ENCODE measurements at places on chromosomes 1 and 21. TPM values are rescaled to one million over a fixed set of nuclear protein-coding genes. Genes with fewer than 3 reads are reported as not detected.

The NGF gene
- total RNA-seq: 4.6 TPM

The TTC39A gene
- total RNA-seq: 0.20 TPM

The BEND5 gene
- 3.3 TPM for total RNA-seq

The SPRR5 gene
- not detected for total RNA-seq

The VHLL gene
- total RNA-seq: not detected

The ANGPTL3 gene
- not detected for total RNA-seq

The ELF3 gene
- total RNA-seq: under 0.01 TPM

The DNASE2B gene
- not detected for total RNA-seq

The DHX9 gene
- total RNA-seq: 89.1 TPM

The SLC30A10 gene
- total RNA-seq: 0.63 TPM

The NECTIN4 gene
- not detected for total RNA-seq

DNA sequence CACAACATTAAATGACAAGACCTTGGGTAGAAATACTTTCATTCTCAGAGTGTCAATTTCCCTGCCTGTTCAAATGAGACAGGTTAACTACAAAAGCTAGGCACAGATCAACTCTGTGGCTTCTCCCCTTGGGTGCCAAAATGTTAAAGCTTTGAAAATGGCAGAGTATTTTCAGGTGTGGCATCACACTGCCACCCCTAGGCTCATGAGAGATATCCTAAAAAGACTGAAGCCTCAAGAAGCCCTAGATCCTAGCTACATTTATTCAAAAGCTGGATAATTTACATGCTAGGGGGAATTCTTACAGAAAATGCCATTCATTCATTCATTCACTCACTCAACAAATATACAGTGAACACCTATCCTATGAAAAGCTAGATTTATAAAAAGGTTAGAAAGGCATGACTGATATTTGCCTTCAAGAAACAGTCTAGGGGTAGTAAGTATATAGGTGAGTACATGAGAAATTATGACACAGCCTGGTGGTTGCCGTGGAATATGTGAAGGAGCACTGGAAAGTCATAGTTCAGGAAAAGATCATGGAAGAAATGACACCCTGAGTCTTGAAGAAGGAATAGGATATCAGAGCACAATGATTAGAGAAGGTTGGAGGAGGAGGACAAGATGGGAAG lies 15.9 kb upstream of the RAB4A start:
- no peaks in the 10 kb centered on the region for H3K36me3 ChIP-seq
- no peak overlapping the region for H3K4me3 ChIP-seq
- no peaks in the 10 kb centered on the region for H3K27me3 ChIP-seq

GRCh38 chr1:164660412-164660772 lies 101.4 kb downstream of the PBX1 start:
- no peaks in the 10 kb centered on the region for H3K36me3 ChIP-seq
- DNase-seq: no peak
- no peak overlapping the region for H3K4me3 ChIP-seq
- H3K27ac ChIP-seq: no peak overlapping the region
- H3K4me1 ChIP-seq: no peaks in the 10 kb centered on the region
- H3K27me3 ChIP-seq: no peaks in the 10 kb centered on the region

- H3K4me3 ChIP-seq: no peak overlapping the region
- H3K36me3 ChIP-seq: no peaks in the 10 kb centered on the region
- H3K4me1 ChIP-seq: no peaks in the 10 kb centered on the region
Observed at GRCh38 chr1:26352338-26352679, 1.6 kb downstream of the CRYBG2 start.

DNA sequence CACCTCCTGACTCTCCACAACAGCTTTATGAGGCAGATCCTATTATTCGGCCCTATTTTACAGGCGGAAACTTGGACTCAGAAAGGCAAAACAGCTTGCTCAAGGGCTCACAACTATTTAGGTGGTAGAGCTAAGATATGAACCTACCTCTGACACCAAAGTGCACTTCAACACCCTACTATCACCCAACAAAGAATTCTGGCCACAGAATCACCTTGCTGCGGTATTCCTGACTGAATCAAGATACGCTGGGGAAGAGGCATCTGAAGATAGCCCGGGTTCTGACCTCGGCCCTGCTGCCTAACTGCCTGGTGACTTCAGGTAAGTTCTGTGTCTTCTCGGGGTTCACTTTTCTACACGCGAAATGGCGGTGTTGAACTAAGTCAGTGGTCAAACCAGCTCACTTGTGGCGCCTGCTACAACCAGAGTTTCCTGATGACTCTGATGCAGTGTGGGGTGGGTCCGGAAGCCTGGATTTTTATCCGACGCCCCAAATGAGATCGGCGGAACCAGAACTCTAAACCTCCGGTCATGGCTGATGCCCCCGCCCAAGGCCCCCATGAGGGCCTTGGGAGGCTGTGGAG lies 608 bp downstream of the PEF1 start:
- H3K36me3 ChIP-seq: no peaks in the 10 kb centered on the region
- peak overlapping the region; percentile 80 for H3K4me3 ChIP-seq
- no peaks in the 10 kb centered on the region for H3K27me3 ChIP-seq

GRCh38 chr1:229148743-229149142 lies 122.2 kb upstream of the RAB4A start:
- H3K4me3 ChIP-seq: no peak overlapping the region
- no peaks in the 10 kb centered on the region for H3K36me3 ChIP-seq
- H3K4me1 ChIP-seq: no peaks in the 10 kb centered on the region
- no peak overlapping the region for H3K27ac ChIP-seq
- no peaks in the 10 kb centered on the region for H3K27me3 ChIP-seq
- no peak for DNase-seq

GRCh38 chr1:93302078-93302477 lies 43.6 kb upstream of the DR1 start:
- H3K4me3 ChIP-seq: no peak overlapping the region
- H3K4me1 ChIP-seq: no peaks in the 10 kb centered on the region
- no peak overlapping the region for H3K27ac ChIP-seq
- H3K36me3 ChIP-seq: no peaks in the 10 kb centered on the region
- no peaks in the 10 kb centered on the region for H3K27me3 ChIP-seq
- no peak for DNase-seq

DNA sequence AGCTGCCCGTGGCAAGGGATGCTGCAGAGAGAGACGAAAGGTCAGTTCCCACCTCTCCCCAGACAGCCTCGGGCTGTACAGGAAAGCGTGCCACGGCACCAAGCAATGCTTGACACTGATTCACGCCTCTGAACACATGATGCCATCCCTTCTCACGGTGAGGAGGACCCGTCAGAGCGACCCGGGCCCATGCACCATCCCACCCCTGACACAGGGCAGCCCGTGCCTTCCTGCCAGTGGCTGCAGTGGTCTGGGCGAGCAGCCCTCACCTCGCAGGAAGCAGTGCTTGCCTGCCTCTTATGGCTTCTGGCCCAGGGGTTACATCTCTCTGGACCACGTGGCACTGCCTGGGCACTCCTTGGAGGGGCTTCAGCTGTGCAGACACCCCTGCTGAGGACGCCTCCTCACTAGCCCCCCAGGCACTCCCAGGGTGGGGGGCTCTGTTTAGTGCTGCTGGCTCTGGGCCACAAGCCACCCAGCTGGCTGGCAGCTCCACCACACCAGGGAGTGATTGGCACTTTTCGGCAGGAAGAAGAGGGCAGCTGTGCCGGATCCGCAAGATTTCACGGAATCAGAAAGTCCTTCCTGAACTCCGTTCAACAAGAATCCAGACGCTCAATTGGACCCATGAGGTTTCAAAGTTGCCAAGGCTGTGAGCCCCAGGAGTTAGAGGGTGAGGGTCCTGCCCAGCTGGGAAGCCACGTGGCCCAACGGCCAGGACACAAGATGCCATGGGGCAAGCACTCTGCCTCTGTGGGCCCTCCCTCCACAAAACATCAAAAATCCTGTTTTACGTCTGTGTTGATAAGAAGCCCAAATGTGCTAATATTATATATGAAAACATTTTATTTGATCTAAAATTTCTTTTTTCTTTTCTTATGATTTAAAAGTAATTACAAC lies 34.8 kb upstream of the SLC19A1 start:
- H3K27me3 ChIP-seq: peaks cover 8% of the 10 kb centered on the region
- H3K4me3 ChIP-seq: no peak overlapping the region
- H3K27ac ChIP-seq: no peak overlapping the region
- no peaks in the 10 kb centered on the region for H3K4me1 ChIP-seq
- no peaks in the 10 kb centered on the region for H3K36me3 ChIP-seq

DNA sequence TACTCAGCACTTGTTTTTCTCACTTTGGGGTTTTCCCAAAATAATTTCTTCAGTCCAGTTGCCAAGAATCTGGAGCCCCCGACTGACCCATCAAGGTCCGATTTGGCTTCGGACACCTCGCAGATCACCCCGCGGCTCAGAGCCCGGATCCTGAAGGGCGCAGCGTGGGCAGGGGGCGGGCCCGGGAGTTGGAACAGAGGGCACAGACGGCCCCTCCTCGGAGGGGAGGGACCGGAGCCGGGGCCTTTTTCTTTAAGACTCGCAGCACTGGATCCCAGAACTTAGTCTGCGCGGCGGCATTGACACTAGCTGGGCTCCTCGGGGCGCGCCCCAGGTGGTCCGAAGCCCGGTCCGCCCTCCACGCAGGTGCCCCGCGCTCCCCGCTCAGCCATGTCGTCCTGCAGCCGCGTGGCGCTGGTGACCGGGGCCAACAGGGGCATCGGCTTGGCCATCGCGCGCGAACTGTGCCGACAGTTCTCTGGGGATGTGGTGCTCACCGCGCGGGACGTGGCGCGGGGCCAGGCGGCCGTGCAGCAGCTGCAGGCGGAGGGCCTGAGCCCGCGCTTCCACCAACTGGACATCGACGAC lies at the start of gene CBR3:
Gene CBR3, plus strand, starts transcription at position 277 of the 588 bp plus-strand sequence. Its CDS starts 114 bp downstream, at position 391.
- H3K27ac ChIP-seq: peak within 1 kb of the TSS; percentile 80
- H3K4me1 ChIP-seq: no peaks in the 10 kb centered on the region
- H3K4me3 ChIP-seq: peak within 1 kb of the TSS; percentile 98
- H3K36me3 ChIP-seq: peaks cover 22% of the 10 kb centered on the region
- peak; percentile 64 for DNase-seq

- H3K4me3 ChIP-seq: no peak overlapping the region
- peak overlapping the region; percentile 57 for H3K27ac ChIP-seq
- no peaks in the 10 kb centered on the region for H3K4me1 ChIP-seq
- no peaks in the 10 kb centered on the region for H3K27me3 ChIP-seq
Observed at GRCh38 chr21:16078382-16078781, 348.6 kb downstream of the USP25 start.

DNA sequence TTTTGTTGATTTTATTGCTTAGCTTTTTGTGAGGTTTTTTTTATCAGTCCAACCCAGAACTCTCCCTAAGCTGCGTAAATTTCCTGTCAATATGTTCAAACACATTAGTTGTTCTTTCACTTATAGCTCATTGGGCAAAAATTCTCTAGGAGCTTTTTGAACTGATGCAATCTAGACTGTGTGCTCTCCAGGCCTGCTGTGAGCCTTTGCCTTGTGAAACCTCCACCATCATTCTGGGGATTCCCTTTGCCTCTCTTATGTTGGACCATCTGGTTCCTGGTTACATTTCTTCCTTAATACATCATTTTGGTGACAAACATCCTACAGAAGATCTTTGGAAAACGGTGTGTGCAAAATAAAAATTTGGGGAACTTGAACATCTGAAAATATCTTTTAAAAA lies 247.2 kb downstream of the LRRC7 start:
- H3K36me3 ChIP-seq: no peaks in the 10 kb centered on the region
- H3K27me3 ChIP-seq: no peaks in the 10 kb centered on the region
- no peaks in the 10 kb centered on the region for H3K4me1 ChIP-seq
- H3K4me3 ChIP-seq: no peak overlapping the region

DNA sequence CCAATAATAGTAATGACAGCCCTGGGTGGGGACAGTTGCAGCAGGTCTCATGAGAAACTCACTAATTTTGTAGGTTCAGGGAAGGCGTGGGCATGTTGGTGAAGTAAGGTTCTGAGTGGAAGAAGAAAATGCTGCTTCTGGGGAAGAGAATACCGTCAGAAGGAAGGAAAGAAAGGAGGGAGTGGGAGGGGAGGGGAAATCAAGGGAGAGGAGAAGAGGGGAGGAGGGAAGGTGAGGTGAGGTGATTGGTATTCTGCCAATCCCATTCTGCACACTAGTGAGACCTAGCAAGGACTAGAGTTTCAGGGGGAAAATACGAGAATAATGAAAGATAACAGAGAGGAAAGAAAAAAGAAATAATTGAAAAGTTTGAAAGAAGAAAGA lies 32.4 kb upstream of the MGST3 start:
- no peak for DNase-seq
- H3K36me3 ChIP-seq: no peaks in the 10 kb centered on the region
- H3K27ac ChIP-seq: peak overlapping the region; percentile 88
- no peaks in the 10 kb centered on the region for H3K4me1 ChIP-seq
- H3K27me3 ChIP-seq: no peaks in the 10 kb centered on the region
- H3K4me3 ChIP-seq: peak overlapping the region; percentile 47

- H3K27me3 ChIP-seq: no peaks in the 10 kb centered on the region
- no peak for DNase-seq
- H3K4me3 ChIP-seq: peak overlapping the region; percentile 36
Observed at GRCh38 chr1:156675210-156676113, 1.7 kb downstream of the NES start.

DNA sequence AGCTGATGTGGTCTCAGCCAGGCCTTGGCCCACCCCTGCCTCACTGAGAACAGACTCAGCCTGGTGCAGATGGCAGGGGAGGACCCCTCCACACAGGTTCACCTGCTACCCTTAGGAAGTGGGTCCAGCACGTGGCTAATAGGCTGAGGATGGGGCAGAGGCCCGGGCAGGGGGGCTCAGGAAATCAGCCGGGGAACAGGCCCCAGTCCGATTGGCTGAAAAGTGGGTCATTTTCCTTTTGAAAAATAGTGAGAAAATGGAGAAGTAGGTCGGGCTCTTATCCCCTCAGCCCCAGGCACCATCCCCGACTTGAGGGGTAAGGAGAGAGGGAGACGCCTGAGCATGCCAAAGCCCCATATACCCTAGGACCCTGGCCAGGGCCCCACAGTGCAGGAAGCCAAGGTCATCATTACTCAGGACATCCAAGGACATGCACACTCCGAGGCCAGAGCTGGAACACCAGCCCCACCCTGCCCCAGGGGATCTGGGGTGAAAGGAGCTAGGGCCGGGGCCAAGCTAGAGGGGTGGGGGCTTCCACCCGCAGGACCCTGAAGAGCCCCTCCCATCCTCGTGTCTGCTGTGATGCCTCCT lies 11.0 kb downstream of the DLGAP3 start:
- H3K4me1 ChIP-seq: no peaks in the 10 kb centered on the region
- no peak for DNase-seq
- no peak overlapping the region for H3K4me3 ChIP-seq
- H3K27me3 ChIP-seq: no peaks in the 10 kb centered on the region
- H3K36me3 ChIP-seq: no peaks in the 10 kb centered on the region
- no peak overlapping the region for H3K27ac ChIP-seq

DNA sequence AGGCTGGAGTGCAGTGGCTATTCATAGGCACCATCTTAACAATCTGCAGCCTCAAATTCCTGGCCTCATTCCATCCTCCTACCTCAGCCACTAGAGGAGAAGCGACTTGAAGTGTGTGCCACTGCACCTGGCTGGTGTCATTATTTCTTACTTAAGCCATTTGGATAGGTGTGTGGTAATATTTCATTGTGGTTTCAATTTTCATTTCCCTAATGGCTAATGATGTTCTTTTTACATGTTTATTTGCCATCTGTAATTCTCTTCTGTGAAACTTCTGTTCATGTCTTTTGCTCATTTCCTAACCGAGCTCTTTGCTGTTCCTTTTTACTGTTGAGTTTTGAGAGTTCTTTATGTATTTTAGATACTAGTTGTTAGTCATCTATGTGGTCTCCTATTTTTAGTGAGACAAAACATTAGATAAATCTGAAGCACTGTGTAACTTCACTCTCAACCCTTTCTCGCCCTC lies 66.8 kb downstream of the SLC27A3 start:
- no peak overlapping the region for H3K27ac ChIP-seq
- H3K27me3 ChIP-seq: no peaks in the 10 kb centered on the region
- no peak for DNase-seq
- peaks cover 6% of the 10 kb centered on the region for H3K36me3 ChIP-seq
- no peaks in the 10 kb centered on the region for H3K4me1 ChIP-seq
- no peak overlapping the region for H3K4me3 ChIP-seq
